Stimulated activated CD4-positive, alpha-beta T cell treated with anti-CD3 and anti-CD28 coated beads, Interleukin-1b, Interleukin-23, amount 100 ng/mL, for 1 hour (primary cell): ENCODE measurements at places on chromosomes 3 and 15.

- DNase-seq = no peak
Measured at GRCh38 chr15:39419651-39420050, 161.2 kb upstream of the THBS1 start.

DNA sequence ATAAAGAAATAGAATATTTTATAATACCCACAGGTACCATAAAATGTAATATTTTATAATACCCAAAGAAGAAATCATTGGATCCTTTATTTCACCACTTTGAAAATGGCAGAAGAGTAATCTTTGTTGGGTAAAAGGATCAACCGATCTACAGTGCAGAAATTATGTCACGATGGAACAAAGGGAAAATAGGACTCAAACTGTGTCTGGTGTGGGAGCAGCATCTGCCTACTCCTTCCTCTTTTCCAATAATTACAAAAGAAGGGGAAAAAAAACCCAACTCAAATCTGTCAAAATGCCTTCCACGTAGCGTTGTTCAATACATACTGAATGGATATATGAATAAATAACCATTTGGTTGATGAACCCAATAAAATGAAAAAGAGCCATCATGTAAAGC lies 492.6 kb upstream of the TBL1XR1 start:
- no peak for DNase-seq

DNA sequence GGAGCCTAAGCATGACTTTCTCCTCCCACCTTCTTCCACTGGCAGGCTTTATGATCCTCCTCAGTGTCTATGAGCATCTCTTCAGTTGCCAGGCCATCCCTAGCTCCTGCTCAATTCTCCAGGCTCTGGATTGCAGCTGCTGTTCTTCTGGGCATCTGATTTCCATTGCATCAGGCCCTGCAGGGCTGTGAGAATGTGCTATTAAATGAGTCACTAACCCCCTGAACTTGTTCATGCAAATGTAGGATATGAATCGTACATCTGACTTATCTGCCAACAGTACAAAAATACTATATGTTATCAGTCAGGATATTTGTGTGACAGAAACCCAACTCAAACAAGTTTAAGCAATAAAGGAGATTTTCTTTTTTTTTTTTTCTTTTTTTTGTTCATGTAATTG lies 11.9 kb downstream of the GPR176 start:
- DNase-seq = no peak

DNA sequence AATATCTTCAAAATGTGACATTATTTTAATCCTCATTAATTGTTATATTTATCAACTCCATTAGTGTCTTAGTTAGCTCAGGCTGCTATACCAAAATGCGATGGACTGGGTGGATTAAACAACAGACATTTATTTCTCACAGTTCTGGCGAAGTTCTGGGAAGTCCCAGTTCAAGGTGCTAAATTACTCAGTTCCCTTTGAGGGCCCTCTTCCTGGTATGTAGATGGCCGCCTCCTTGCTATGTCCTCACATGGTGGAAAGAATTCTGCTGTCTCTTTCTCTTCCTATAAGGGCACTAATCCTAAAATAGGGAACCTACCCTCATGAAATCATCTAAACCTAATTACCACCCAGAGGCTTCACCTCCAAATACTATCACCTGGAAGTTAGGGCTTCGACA lies 38.8 kb upstream of the DUT start:
- DNase-seq = no peak

DNA sequence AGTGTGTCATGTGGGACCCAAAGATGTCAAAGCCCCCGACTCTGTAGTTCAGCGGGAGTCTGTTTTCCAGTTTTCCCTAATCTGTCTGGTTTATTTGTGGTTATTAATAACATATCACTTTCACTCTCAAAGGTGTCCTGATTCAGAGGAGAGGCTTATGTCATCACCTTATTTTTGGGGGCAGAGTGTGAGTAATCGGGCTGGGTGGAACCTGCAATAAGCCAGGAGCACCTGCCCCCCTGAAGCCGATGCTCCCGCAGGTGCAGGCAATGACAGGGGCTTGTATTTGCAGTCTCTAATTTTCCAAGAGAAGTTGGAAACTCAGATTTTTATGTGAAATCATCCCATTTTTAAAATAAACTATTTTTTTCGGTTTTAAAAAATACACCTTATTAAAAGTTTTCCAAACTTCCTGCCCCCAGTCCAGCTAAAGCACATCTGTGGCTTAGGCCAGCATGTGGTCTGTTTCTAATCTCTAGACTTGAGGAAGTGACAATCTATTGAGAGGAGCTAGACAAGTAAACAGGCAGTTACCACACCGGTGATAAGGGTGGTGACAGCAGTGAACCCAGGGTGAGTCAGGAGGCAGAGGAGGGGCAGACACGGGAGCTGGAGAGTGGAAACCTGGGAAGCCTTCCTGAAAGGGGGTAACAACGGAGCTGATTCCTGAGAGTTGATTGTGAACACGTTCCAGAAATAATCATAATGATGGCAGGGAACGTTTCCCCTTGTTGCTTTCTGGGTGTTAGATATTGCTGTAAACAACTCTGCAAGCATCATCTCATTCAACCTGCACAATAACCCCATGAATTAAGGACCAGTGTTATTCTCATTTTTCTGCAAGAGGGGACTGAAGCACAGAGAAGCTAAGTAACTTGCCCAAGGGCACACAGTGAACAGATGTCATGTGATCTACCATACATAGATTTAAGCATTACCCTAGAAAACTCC lies 37.2 kb downstream of the BHLHE40 start:
- no peak for DNase-seq

- DNase-seq = no peak
Measured at GRCh38 chr15:33145447-33145846, 49.1 kb downstream of the FMN1 start.

- no peak for DNase-seq
Measured at GRCh38 chr3:150407808-150408220, 284 bp upstream of the TSC22D2 start.

DNA sequence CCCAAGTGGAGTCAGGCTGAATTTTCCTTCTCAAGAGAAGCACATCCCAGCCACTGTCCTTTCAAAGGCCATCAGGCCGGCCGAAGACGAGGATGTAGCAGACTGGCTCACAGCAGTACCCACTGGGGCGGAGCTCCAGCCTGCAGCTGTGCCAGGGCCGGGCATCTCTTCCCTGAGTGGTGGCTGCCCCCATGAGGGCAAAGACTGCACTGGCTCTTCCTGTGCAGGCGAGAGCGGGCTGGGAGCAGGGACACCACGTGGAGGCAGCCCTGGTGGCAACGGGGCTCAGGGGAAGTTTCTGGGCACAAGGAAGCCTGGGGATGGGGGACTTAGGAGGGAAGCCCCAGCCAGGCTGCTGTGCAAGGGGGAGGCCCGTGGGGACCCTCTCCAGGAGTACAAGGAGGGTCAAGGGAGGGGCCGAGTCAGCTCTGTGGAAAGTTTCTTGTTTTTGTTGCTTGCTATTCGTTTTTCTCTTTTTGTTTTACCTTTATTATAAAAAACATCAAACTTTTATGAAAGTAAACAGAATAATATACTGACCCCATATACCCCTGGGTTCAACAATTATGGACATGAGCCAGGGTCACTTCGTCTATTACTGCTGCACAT lies 66.1 kb downstream of the RPN1 start:
- DNase-seq = no peak

DNA sequence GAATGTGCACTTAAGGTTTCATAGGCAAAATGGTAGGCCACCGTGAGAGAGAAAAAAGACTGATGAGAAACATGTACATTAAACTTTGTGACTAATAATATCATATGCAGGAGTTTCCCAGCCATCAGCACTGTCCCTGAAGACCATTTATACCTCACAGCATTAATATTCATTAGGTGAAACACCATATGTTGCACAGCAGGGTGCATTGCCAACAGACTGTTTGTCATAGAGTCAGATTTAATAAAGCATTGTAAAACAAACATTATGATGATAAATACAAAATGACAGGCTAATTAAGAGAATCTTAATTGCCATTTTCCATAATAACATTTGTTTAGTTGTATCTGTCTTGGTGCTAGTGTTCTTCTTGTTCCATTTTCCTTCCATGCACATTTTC lies 578.3 kb downstream of the EPHA3 start:
- no peak for DNase-seq

- no peak for DNase-seq
Measured at GRCh38 chr15:54017959-54018358, 39.7 kb downstream of the UNC13C start.

GRCh38 chr3:147200545-147200944 lies 205.8 kb downstream of the ZIC4 start:
- no peak for DNase-seq
